ENCODE measurements at places on chromosomes 3 and 15.

- DNase-seq: no peak
Measured at GRCh38 chr3:169171739-169172138, 491.8 kb downstream of the MECOM start.

GRCh38 chr3:107861422-107861821 is 229.4 kb downstream of the CD47 start:
- DNase-seq: no peak

GRCh38 chr15:71800835-71801745 is 9.3 kb upstream of the NR2E3 start:
- DNase-seq: no peak

GRCh38 chr3:2940062-2940461 is 170.1 kb downstream of the IL5RA start:
- DNase-seq: no peak

DNA sequence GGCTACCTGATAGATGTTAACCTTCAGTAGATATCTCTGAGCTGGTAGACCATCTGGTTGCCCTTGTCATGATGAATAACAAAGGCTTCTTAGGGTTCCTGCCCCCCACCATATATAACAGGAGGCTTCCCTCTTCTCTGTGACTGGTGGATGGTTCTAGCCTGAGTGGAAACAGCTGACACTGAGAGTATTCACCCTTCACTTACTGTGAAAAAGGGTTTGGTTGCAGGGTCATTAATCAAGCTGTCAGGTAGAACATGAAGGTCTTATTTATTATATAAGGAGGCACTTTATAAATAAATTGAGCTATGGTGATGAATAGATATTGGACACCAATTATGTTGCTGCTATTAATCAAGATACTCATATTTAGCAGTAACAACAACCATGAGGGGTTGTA is 58.6 kb downstream of the CACNA2D3 start:
- DNase-seq: no peak

DNA sequence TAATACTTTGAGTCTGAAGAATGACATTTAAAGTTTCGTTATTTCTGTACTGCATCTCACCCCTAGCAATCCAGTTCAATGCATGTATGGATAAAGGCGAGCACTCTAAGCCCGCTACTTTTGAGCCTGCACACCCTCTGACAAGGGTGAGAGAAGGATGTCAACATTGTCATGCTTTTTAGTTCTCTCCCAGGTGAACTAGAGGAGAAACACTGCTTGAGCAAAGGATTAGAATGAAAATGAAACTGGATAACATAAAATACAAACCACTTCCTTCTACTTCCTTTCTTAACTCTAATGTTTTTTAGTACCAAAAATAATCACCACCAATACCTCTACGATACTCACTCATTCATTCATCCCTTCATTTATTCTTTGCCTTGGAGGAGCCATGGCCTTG is 588.7 kb upstream of the NR2F2 start:
- DNase-seq: no peak

GRCh38 chr15:100723315-100723801 is 121.0 kb downstream of the ASB7 start:
- DNase-seq: no peak

DNA sequence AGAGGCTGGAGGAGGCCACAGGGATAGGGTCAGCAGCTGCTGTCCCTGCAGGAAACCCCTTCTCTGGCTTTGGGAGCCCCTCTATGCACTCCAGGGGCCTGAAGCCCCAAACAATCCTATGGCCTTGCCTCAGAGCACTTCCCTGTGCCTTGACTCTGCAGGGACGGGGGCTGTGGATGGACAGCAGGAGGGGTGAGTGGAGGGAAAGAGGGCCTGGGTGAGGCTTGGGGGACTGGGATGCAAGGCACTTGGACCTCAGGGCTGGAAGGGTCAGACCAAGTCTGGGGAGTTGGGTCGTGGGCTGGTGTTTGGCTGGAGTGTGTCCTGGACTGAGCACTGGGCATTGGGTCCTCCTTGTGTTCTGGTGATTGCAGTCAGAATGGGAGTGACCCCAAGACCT is 769.8 kb downstream of the EPHA3 start:
- no peak for DNase-seq

DNA sequence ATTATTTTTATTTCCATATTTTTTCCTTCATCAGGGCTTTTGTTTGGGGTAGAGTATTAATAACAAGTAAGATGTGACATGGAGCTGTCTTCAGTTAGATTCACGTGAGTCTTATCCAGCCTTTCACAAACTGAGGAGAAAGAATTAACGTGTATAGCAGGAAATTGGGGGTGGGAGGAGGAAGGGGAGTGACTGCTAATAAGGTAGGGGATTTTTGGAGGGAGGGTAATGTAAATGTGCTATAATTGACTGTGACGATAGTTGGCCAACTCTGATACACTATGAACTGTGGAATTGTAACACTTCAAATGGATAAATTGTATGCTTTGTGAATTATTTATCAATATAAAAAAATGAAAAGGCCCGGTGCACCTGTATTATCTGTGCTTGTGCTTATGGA is 8.9 kb downstream of the DUT start:
- DNase-seq: no peak

DNA sequence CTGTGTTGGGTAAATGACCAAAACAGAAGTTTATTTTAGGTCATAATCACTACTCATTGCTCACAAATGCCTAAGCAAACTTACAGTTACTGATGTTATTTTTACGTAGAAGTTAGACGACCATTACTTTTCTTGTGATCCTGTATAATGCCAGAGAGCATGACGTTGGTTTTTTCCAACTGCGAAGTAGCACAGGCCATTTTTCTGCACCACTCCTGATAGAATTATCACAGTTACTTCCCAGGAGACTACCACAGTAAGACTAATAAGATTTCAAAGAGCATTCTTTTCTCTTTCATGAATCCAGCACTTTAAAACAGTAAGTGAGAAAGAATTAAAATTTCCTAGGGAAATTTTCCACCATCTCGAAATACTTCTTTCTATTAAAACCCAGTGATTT is 19.8 kb downstream of the CD200 start:
- DNase-seq: no peak

DNA sequence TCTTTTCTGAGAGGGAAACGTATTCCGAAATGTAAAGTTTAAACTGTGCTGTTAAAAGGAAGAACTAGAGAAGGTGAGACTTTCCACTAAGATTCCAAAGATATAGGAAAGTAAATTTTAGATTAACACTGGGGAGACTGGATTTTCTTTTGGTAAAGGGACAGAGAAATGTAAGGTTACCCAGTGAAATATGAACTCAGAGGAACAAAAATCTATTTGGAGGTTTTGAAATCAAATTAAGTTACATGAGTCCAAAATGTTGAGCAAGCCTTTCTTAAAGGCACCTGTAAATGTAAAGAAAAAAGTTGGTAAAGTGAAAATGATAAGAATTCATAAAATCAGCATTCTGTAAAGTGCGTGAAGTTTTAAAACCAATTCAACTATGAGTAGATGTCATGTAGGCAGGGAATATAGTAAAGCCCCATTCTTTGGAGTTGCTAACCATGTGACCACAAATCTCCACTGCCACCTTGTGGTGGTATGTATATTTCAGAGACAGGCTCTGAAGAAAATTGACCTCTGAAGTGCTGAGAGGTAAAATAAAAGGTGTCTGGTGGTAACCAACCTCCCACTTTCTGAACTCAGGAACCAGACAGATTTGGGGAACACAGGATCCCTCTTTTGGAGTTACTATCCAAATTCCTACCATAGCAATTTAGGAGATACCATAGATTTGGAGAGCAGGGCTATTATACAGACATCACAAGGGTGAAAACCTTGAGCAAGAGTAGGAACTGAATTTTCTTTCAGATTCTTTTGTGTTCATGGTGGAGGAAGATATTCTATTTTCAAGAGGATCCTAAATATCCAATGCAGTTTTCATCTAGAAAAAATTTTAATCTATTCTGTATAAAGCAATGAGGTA is 215.3 kb downstream of the ROBO2 start:
- DNase-seq: peak; percentile 21

DNA sequence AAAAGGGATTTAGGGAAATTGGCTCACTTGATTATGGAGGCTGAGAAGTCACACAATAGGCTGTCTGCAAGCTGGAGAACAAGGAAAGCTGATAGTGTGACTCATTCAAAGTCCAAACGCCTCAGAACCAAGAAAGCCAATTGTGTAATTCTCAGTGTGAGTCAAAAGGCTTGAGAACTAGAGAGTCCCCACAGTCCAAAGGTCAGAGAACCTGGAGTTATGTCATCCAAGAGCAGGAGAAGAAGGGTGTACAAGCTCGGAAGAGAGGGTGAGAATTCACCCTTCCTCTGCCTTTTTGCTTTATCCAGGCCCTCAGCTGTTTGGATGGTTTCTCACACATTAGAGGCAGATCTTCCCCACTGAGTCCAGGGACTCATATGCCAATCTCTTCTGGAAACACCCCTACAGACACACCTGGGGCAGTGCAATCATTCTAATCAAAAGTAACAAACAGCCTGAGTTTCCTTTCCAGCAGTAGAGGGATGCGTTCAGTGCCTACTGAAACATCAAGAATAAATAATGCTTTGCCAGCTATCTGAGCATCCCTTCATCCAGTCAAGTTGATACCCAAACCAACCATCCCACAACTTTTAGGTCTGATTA is 271.5 kb downstream of the SATB1 start:
- no peak for DNase-seq

- DNase-seq: no peak
Measured at GRCh38 chr3:122920986-122921385, 106.6 kb downstream of the SEMA5B start.

DNA sequence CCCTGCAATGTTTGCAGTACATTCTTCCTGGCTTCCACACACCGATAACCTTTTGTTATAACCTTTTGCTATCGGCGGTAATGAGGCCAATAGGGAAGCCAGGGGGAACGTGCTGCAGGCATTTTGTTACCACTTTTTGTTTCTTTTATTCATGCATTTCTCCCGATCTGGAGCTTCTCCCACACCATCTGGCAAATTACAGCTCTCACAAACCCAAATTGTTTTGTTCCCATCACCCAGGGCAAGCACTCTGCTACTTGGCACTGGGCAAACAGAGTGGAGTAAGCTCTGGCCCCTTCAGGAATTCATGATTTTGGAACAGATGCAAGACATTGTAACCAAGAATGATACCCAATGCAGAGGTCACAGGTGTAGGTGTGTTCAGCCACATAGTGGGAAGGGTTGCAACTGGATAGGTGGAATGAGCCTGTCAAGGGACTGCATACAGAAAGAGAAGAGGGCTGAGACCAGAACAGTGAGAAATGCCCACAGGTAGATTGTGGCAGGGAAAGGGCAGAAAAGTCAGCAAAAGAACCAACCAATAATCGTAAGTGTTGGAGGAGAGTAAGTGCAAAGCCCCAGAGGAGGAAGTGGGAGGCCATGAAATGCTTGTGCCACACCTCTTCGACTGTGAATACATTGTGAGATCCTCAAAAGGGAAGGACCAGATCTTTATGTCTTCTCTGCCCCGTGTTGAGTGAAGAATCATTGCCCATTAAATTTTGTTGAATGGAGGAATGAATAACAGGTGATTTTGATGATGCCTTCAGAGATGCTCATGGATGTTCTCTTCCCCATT is 45.8 kb downstream of the PARP15 start:
- DNase-seq: no peak

- no peak for DNase-seq
Measured at GRCh38 chr3:53974324-53974723, 82.7 kb upstream of the SELENOK start.
